Ureter (tissue), 1 donor: ENCODE measurements at places on chromosomes 3 and 15. TPM values are rescaled to one million over a fixed set of nuclear protein-coding genes. Genes with fewer than 3 reads are reported as not detected.

- no peak for DNase-seq
Observed at GRCh38 chr15:90686435-90687218, 30.5 kb upstream of the BLM start.

DNA sequence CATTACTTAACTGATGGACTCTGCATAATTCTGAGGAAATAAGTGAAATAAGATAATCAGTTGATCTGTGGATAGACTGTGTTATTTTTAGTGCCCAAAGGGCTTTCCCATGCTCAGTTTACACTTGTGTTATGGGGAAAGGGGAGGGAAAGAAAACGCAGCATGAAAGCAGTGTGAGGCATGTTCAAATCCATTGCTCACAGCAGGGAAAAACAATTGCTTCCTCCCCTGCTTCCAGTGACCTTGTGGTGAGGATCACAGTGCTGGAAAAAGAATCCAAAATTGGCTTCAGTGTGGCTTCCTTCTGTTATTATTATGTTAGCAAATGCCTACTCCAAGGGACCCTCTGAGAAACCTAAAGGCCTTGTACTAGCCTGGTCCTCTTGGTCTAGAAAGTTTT is 285.1 kb upstream of the CDIN1 start:
- DNase-seq: no peak

The HMG20A gene
- 58.4 TPM for total RNA-seq

DNA sequence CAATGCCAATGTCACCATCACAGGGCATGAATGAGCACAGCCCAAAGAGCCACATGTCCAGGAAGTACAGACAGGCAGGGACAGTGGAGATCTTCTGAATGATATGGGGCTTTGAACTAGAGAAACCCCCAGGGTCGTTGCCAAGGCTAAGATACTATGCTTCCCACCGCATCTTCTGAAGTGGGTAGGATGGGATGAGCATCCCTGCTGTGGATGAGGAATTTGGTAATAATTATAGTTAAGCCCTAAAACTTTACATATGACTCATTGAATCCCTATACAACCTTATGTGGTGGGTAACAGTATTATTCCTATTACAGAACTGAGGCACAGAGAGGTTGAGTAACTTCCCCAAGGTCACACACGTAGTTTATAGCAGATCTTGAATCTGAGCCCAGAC is 44.2 kb downstream of the WNT5A start:
- DNase-seq: no peak

- DNase-seq: no peak
Observed at GRCh38 chr3:21662403-21662802, 88.6 kb downstream of the ZNF385D start.

GRCh38 chr15:73906346-73907034 is 19.8 kb upstream of the LOXL1 start:
- DNase-seq: no peak

DNA sequence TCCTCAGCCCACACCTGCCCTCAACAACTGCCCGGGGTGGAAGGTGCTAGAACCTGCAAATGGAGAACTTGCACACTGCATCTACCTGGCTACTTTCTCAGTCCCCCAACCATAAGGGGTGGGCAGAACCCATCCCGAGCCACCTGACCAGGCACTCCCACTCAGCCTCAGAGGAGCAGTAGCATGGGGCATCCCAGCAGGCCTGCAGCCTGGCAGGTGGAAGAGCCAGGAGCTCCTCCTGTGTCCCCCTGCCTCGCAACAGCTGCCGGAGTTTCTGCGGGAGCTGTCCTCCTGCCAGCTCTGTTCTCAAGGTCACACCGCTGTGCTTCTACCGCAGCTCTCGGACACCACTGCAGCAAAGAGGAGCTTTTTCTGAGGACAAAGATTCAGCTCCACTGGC is 27.5 kb downstream of the RAB6B start:
- no peak for DNase-seq

GRCh38 chr15:45589256-45589655 is 2.1 kb downstream of the BLOC1S6 start:
- no peak for DNase-seq

The TIMP4 gene
- total RNA-seq: 16.5 TPM

- no peak for DNase-seq
Observed at GRCh38 chr3:75176937-75177336, 487.2 kb upstream of the FRG2C start.

DNA sequence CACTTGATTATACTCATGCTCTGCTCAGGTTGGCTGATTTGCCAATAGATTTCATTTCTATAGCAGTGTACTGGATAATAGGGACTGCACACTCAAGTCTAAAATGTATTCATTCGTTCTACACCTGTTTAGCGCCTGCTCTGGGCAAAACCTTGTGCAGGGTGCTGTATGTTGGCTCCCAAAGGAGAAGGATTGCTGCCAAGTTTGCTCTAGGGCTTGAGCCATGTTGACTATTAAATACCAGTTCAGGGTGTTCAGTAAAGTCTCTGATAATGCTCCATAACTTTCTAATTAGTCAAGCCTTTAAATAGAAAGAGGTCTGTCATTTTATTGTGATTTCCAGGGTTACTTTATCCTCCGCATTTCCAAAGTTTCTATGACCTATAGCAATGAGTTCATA is 470.2 kb downstream of the MAGI1 start:
- no peak for DNase-seq

GRCh38 chr3:5510300-5510699 is 322.8 kb downstream of the EDEM1 start:
- no peak for DNase-seq

DNA sequence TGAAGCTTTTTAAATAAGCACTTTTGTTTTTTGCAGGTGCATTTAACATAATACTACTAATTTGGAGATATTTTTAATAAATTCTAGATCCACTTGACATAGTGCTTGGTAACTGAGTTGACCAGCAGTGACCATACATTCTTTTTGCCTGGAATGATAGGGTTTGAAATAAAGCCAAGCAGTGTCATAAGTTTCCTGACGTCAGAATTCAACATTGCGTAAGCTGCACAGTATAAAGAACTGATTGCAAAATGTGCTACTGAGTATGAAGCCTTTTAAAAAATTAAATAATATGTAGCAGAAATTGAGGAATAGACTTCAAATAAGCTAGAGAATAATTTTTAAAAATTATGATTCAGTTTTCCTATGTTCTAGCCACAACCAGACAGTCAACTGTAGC is 454.6 kb upstream of the ARPP21 start:
- DNase-seq: no peak

The HYPK gene
- total RNA-seq: 14.3 TPM

The LEKR1 gene
- total RNA-seq: 3.5 TPM
